Esophagus (tissue), 2 donors: ENCODE measurements at places on chromosomes 1 and 21. TPM values are rescaled to one million over a fixed set of nuclear protein-coding genes. Genes with fewer than 3 reads are reported as not detected.

The IGSF9 gene
- polyA plus RNA-seq = 16.1 TPM

The CD1B gene
- polyA plus RNA-seq = 0.13 TPM

The C1orf87 gene
- polyA plus RNA-seq = not detected

The MATN1 gene
- 0.02 TPM for polyA plus RNA-seq

The GCSAML gene
- polyA plus RNA-seq = 0.06 TPM

The PRDM15 gene
- polyA plus RNA-seq = 4.4 TPM

The LCE2C gene
- polyA plus RNA-seq = not detected

The MYCL gene
- 9.5 TPM for polyA plus RNA-seq

The SLC25A34 gene
- polyA plus RNA-seq = 2.7 TPM
